ENCODE measurements at places on chromosomes 3 and 15. TPM values are rescaled to one million over a fixed set of nuclear protein-coding genes. Genes with fewer than 3 reads are reported as not detected.

MASP1 gene
- 27.6 TPM for total RNA-seq

GRCh38 chr3:176513604-176514003, 683.7 kb downstream of the TBL1XR1 start:
- no peak overlapping the region for H3K27ac ChIP-seq
- no peak for DNase-seq
- no peak overlapping the region for H3K4me3 ChIP-seq
- H3K27me3 ChIP-seq, result no peaks in the 10 kb centered on the region
- no peaks in the 10 kb centered on the region for H3K4me1 ChIP-seq

KIF15 gene
- 0.24 TPM for total RNA-seq

DNA sequence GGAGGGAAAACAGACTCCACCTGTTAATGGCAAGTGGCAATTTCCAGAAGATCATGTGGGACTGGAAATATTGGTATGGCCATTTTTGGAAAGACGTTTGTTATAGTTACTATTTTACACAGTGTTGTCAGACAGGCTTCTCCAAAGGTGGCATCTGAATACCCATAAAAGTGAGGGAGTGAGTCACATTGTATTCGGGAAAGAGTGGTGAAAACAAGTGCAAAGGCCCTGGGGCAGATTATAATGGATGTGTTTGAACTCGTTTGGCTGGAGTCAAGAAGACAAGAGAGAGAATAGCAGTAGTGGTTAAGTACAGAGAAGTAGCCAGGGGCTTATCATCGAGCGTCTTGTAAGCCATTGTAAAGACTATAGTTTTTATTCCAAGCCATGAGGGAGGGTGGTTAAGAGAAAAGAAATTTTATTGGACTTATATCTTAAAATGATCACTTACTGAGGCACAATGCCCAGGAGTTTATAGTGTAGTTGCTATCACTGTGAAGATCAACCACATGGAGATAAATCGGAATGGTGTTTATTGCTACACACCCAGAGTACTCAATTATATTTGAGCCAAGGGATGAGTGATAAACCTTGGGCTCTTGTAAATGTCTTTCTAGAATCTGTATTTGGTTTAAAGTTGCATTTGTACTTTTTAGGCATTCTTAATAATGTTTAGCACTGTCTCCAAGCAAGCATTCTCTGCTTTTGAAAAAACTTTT, 212.8 kb upstream of the KBTBD8 start:
- H3K36me3 ChIP-seq, result no peaks in the 10 kb centered on the region
- no peaks in the 10 kb centered on the region for H3K4me1 ChIP-seq
- no peak for DNase-seq
- H3K4me3 ChIP-seq, result no peak overlapping the region

GRCh38 chr3:149753717-149754116, 1.4 kb upstream of the COMMD2 start:
- H3K4me3 ChIP-seq, result no peak overlapping the region
- no peak overlapping the region for H3K27ac ChIP-seq
- peaks cover 20% of the 10 kb centered on the region for H3K36me3 ChIP-seq
- no peaks in the 10 kb centered on the region for H3K27me3 ChIP-seq

GRCh38 chr3:150811984-150812383, 49.0 kb upstream of the SIAH2 start:
- no peak for DNase-seq
- no peaks in the 10 kb centered on the region for H3K27me3 ChIP-seq
- no peak overlapping the region for H3K4me3 ChIP-seq
- no peaks in the 10 kb centered on the region for H3K36me3 ChIP-seq

- no peaks in the 10 kb centered on the region for H3K4me1 ChIP-seq
- no peak overlapping the region for H3K27ac ChIP-seq
Observed at GRCh38 chr3:15160662-15161061, 45.4 kb upstream of the CAPN7 start.

C2CD4A gene
- 0.16 TPM for total RNA-seq

- no peaks in the 10 kb centered on the region for H3K27me3 ChIP-seq
- no peak overlapping the region for H3K27ac ChIP-seq
- H3K36me3 ChIP-seq, result peaks cover 62% of the 10 kb centered on the region
- no peak overlapping the region for H3K4me3 ChIP-seq
Observed at GRCh38 chr15:98959640-98960007, 48.0 kb downstream of the PGPEP1L start.

- no peaks in the 10 kb centered on the region for H3K36me3 ChIP-seq
- H3K27me3 ChIP-seq, result no peaks in the 10 kb centered on the region
- no peak overlapping the region for H3K27ac ChIP-seq
- DNase-seq, result no peak
Observed at GRCh38 chr3:9064850-9065249, 101.6 kb upstream of the RAD18 start.

DNA sequence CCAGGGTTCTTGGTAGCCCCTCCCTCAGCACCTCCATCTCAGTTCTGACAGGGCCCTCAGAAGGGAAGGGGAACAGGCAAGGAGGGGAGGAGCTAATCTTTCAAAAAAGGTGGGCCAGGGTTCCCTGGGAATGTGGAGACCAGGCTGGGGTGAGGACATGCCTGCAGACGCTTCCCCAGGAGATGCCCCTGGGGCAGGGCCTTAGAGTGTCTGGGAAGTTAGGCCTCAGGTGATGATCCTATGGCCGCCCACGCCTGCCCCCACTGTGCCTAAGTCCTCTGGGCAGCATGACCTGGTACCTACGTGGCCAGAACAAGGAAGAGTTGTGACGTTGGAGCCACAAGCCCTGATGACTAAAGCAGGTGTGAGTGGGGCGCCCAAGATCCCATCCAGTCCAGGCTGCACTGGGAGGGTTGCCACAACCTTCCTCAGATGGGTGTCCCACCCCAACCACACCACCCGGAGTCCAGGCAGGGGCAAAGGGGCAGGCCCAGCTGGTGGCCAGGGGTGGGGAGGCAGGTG, 3.9 kb upstream of the SEMA3B start:
- H3K27me3 ChIP-seq, result no peaks in the 10 kb centered on the region
- H3K36me3 ChIP-seq, result no peaks in the 10 kb centered on the region
- H3K4me1 ChIP-seq, result no peaks in the 10 kb centered on the region
- H3K27ac ChIP-seq, result peak overlapping the region; percentile 97

DNA sequence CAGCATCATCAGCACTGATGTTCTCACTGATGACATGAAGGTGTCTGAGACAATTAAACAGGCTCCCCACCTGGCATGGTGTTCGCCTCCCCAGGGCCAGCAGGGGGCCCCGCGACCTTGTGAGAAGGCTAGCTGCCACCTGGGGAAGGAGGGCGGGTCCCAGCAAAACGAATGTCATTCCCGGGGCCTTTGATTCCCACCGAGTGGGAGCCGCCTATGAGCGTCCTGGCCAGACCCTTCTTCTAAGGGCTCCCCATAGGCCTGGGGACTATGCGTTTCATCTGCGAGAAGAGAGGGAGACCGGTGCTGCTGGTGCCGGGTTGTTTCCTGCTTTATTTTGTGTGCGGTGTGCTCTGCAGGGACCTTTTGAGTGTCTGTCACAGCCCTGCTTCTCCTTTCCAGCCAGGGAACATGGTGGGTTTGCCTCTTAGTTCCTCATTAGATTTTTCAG, 20.5 kb upstream of the MINDY4B start:
- H3K4me3 ChIP-seq, result no peak overlapping the region
- no peak for DNase-seq
- no peak overlapping the region for H3K27ac ChIP-seq
- H3K36me3 ChIP-seq, result no peaks in the 10 kb centered on the region
- H3K4me1 ChIP-seq, result no peaks in the 10 kb centered on the region

GRCh38 chr15:31974855-31975829, 55.2 kb upstream of the CHRNA7 start:
- H3K36me3 ChIP-seq, result no peaks in the 10 kb centered on the region
- DNase-seq, result no peak
- no peaks in the 10 kb centered on the region for H3K27me3 ChIP-seq

DNA sequence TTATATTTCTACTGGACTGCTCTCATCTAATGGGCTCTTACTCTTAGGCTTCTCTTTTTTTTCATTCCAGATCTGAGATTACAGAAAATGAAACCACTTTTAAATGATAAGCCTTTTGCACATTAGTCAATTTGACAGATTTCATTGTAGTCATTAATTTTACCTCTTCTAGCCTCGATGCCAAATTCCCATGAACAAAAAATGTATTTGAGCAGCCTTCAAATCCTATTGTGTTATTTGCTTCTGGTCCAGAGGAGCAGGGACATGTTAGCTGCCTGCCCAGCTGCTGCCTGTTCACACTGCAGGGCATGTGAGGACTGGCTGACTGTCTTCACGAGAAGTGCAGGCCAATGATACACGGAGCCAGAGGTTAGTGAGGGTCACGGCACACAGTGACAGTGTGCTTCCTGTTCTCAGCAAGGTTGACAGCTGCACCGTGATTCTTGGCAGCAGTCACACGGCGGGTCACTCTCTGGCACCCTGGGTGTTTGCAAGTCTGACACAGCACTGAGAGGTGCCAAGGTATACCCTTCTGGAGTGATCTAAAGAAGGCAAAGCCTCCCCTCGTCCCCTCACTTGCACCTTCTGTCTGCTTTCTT, 40.8 kb downstream of the KAT2B start:
- H3K27ac ChIP-seq, result peak overlapping the region; percentile 43
- no peak overlapping the region for H3K4me3 ChIP-seq
- H3K4me1 ChIP-seq, result peaks cover 22% of the 10 kb centered on the region
- peak; percentile 70 for DNase-seq
- no peaks in the 10 kb centered on the region for H3K36me3 ChIP-seq

DNA sequence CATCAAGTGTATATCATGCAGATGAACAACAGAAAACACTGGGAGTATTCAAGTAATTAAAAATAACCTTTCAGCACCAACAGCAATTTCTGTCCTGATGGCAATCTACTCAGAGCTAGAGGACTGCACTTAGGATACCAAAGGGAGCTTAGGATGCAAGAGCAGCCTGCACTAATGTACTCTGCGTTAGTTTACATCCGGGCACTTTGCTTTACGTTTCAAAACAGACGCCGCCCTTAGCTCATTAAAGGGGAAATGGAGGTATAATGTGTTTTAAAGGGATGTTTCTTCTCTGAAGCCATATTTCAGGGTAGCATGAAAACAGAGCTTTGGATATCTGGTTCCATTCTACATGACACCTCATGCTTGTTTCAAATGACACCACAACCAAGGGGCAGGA, 14.0 kb upstream of the B3GNT5 start:
- H3K4me3 ChIP-seq, result no peak overlapping the region
- H3K4me1 ChIP-seq, result no peaks in the 10 kb centered on the region
- no peak overlapping the region for H3K27ac ChIP-seq
- H3K36me3 ChIP-seq, result no peaks in the 10 kb centered on the region
- H3K27me3 ChIP-seq, result no peaks in the 10 kb centered on the region

GRCh38 chr15:98292442-98293240, 332.1 kb downstream of the ARRDC4 start:
- no peaks in the 10 kb centered on the region for H3K4me1 ChIP-seq
- no peaks in the 10 kb centered on the region for H3K36me3 ChIP-seq
- no peak overlapping the region for H3K27ac ChIP-seq
- no peak overlapping the region for H3K4me3 ChIP-seq

- H3K27me3 ChIP-seq, result no peaks in the 10 kb centered on the region
- no peaks in the 10 kb centered on the region for H3K4me1 ChIP-seq
- H3K36me3 ChIP-seq, result no peaks in the 10 kb centered on the region
- H3K4me3 ChIP-seq, result no peak overlapping the region
- DNase-seq, result no peak
- no peak overlapping the region for H3K27ac ChIP-seq
Observed at GRCh38 chr3:112041321-112041720, 6.8 kb downstream of the TMPRSS7 start.

CIB2 gene
- 37.2 TPM for total RNA-seq

CGGBP1 gene
- 40.8 TPM for total RNA-seq

- H3K4me3 ChIP-seq, result no peak overlapping the region
- no peak overlapping the region for H3K27ac ChIP-seq
- H3K27me3 ChIP-seq, result no peaks in the 10 kb centered on the region
- no peak for DNase-seq
- H3K36me3 ChIP-seq, result no peaks in the 10 kb centered on the region
Observed at GRCh38 chr3:59268170-59268569, 218.3 kb upstream of the CFAP20DC start.

CPA3 gene
- 5.1 TPM for total RNA-seq

ISLR gene
- 51.9 TPM for total RNA-seq

GRCh38 chr3:66355394-66355793, 134.6 kb downstream of the SLC25A26 start:
- no peaks in the 10 kb centered on the region for H3K4me1 ChIP-seq
- no peak for DNase-seq
- H3K4me3 ChIP-seq, result no peak overlapping the region

DNA sequence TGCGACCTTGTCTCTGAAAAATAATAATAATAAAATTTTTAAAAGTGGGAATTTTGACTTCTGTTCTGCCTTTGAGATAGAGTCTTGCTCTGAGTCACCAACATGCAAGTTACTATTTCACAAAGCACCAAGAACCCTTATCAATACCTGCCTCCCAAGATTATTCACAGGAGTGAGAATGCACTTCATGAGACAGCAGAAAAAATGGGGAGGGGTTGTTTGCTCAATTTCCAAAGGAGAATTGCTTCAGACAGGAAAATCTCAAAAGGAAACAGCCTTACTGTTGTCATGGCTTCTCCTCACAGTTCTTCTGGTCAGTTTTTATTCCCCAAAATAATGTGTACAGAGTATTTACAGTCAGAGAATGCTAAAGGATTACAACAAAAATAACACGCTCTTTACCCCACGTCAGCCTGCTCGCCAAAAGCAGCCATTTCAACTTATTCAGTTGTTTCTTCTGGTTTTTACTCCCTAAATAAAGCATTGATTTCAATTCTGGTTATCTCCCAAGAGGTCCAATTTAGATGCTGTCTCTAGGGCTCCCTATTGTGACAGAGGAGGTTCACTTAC, 89.0 kb downstream of the PPCDC start:
- no peaks in the 10 kb centered on the region for H3K27me3 ChIP-seq
- no peak overlapping the region for H3K27ac ChIP-seq
- H3K4me3 ChIP-seq, result no peak overlapping the region
- no peaks in the 10 kb centered on the region for H3K4me1 ChIP-seq
- no peak for DNase-seq
- no peaks in the 10 kb centered on the region for H3K36me3 ChIP-seq

GRCh38 chr3:151579571-151580270, 118.9 kb upstream of the IGSF10 start:
- H3K4me3 ChIP-seq, result no peak overlapping the region
- peak overlapping the region; percentile 13 for H3K27ac ChIP-seq
- H3K27me3 ChIP-seq, result no peaks in the 10 kb centered on the region
- DNase-seq, result peak; percentile 68

CCDC39 gene
- not detected for total RNA-seq

- H3K27me3 ChIP-seq, result no peaks in the 10 kb centered on the region
- no peaks in the 10 kb centered on the region for H3K36me3 ChIP-seq
- H3K4me1 ChIP-seq, result peaks cover 31% of the 10 kb centered on the region
- no peak for DNase-seq
Observed at GRCh38 chr3:53803816-53804695, 42.2 kb downstream of the CHDH start.

- H3K4me3 ChIP-seq, result no peak overlapping the region
- no peak overlapping the region for H3K27ac ChIP-seq
- no peaks in the 10 kb centered on the region for H3K4me1 ChIP-seq
- DNase-seq, result no peak
- H3K36me3 ChIP-seq, result no peaks in the 10 kb centered on the region
Observed at GRCh38 chr3:130428871-130429712, 83.6 kb downstream of the COL6A5 start.

- H3K27ac ChIP-seq, result no peak overlapping the region
- no peak overlapping the region for H3K4me3 ChIP-seq
- no peaks in the 10 kb centered on the region for H3K27me3 ChIP-seq
- no peaks in the 10 kb centered on the region for H3K4me1 ChIP-seq
- peaks cover 15% of the 10 kb centered on the region for H3K36me3 ChIP-seq
- no peak for DNase-seq
Observed at GRCh38 chr3:194623449-194624290, 9.5 kb downstream of the TMEM44 start.

- no peaks in the 10 kb centered on the region for H3K36me3 ChIP-seq
- H3K27me3 ChIP-seq, result no peaks in the 10 kb centered on the region
- no peak overlapping the region for H3K27ac ChIP-seq
Observed at GRCh38 chr15:25884370-25884769, 21.2 kb upstream of the ATP10A start.

Data from right atrium auricular region (tissue), 2 donors.